ENCODE measurements at places on chromosomes 2 and 18. TPM values are rescaled to one million over a fixed set of nuclear protein-coding genes. Genes with fewer than 3 reads are reported as not detected.

DNA sequence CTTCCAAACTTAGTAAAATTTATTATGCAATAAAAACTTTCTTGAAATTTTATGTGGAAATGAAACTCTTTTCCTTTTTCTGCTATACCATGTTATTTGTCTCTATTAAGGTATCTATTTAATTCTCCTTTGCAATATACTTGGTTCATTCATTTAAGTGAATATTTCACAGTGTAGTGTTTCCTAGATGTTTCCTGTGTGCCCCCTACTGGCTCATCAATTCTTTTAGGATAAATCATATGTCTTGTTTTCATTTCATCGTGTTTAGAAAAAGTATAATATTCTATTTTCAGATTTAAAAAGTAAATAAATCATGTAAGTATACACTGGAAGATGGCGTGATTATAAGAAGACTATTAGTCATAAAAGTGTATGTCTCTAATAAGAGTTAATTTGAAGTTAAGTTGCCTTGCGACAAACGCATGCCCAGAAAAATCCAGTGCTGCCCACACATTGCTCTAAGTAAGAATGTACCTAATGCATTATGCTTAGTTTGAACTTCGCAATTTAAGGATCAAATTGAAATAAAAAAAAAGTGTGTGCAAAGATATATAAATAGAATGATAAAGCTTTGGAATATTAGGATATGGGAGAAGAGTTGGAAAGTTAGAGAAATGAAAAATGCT is 525.4 kb downstream of the KCNJ3 start:
- no peaks in the 10 kb centered on the region for H3K27me3 ChIP-seq
- no peak overlapping the region for H3K27ac ChIP-seq
- no peak for DNase-seq
- H3K36me3 ChIP-seq = no peaks in the 10 kb centered on the region
- no peaks in the 10 kb centered on the region for H3K4me1 ChIP-seq
- no peak overlapping the region for H3K4me3 ChIP-seq

DNA sequence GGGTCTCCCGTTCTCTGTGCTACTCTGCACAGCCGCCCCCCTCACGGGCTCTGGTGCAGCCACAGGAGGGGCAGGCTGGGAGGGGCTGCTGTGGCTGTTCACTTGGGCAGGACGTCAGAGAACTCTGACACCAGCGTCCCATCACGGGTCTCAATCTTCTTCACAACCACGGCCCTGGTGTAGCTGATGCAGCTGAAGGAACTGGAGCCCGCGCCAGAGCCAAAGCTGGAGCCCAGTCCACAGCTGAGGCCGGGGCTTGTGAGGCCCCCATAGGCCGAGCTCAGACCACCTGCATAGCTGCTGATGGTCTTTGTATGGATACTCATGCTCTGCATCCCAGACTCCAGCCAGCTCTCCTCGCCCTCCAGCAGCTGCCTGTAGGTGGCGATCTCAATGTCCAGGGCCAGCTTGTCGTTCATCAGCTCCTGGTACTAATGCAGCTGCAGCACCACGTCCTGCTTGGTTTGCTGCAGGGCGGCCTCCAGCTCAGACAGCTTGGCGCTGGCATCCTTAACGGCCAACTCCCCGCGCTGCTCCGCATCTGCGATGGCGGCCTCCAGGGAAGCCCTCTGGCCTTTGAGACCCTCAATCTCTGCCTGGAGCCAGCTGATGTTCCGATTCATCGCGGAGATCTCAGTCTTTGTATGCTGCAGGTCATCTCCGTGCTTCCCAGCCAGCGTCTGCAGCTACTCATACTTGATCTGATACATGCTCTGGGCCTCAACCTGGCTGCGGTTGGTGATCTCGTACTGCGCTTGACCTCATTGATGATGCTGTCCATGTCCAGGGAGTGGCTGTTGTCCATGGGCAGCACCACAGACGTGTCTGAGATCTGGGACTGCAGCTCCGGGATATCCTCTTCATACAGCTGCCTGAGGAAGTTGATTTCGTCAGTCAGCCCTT is 7.4 kb upstream of the DUSP19 start:
- H3K36me3 ChIP-seq = no peaks in the 10 kb centered on the region
- DNase-seq = no peak
- H3K27me3 ChIP-seq = no peaks in the 10 kb centered on the region
- no peak overlapping the region for H3K4me3 ChIP-seq

DNA sequence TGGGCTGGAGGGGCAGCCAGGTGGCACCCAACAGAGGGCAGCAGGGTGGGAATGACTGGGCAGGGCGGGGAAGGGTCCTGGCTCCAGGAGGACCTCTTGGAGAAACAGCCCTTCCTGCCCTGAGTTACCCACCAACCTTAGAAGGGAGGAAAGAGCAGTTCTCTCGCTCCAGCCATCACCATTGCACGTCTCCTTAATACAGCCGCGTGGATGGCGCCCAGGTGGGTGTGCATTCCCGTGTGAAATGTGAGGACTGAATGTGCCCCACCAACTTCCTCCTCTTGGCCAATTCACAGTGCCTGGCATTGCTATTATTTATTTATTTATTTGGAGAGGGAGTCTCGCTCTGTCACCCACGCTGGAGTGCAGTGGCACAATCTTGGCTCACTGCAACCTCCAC is 107.0 kb downstream of the SMIM21 start:
- H3K27ac ChIP-seq = no peak overlapping the region
- H3K4me1 ChIP-seq = no peaks in the 10 kb centered on the region
- H3K4me3 ChIP-seq = no peak overlapping the region
- H3K27me3 ChIP-seq = peaks cover 8% of the 10 kb centered on the region
- DNase-seq = no peak

GRCh38 chr2:156918410-156918809 is 339.1 kb upstream of the GALNT5 start:
- H3K27ac ChIP-seq = no peak overlapping the region
- no peak for DNase-seq
- no peak overlapping the region for H3K4me3 ChIP-seq
- no peaks in the 10 kb centered on the region for H3K36me3 ChIP-seq
- no peaks in the 10 kb centered on the region for H3K4me1 ChIP-seq

The TEX44 gene
- not detected for total RNA-seq
